ENCODE measurements at places on chromosomes 16 and 17.

GRCh38 chr16:20611350-20611902, 35.3 kb upstream of the ACSM2B start:
- no peak for DNase-seq

GRCh38 chr16:64434526-64435069, 687.3 kb downstream of the CDH11 start:
- DNase-seq = no peak

DNA sequence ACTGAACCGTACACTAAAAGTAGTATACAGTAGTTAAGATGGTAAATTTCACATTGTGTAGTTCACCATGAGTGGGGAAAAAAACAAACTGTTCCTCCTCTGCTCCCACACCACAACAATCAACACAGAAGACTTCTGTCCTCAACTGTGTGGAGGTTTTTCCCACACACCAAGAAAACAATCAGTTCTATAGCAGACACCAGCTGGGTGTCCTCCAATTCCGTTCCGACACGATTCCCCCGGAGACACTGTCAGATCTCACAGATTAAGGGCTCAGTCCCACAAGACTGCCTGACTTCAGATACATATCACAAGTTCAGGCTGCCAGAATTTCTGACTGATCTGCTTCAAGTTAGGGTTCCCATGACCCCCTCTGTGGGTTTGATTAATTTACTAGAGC, 31.8 kb downstream of the BBS2 start:
- DNase-seq = no peak

DNA sequence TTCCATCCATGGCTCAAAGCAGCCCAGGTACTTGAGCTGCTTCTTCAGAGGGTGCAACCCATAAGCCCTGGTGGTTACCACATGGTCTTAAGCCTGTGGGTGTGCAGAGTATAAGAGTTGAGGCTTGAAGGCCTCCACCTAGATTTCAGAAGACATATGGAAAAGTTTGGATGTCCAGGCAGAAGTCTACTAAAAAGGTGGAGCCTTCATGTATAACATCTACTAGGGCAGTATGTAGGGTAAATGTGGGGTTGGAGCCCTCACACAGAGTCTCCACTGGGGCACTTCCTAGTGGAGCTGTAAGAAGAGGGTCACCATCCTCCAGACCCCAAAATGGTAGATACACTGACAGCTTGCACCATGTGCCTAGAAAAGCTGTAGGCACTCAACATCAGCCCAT, 120.9 kb downstream of the HS3ST3A1 start:
- DNase-seq = no peak

DNA sequence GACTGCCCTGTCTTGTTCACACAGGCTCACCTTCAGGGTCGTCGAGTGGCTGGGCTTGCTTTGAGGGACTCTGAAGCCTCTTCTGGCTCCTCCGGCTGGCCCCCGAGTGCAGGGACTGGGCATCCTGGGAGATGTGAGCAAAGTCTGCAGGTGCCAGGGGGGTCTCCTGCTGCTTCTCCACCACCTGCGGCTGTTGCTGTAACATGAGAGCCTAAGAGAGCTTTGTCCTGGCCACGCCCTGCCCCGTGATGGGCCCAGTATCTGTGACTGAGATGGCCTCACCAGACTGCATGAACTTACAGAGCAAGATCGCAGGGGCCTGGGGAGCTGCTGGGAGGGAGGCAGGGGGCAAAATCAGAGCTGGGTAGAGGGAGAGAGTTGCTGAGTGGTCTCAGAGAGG, 12.5 kb downstream of the ERN2 start:
- DNase-seq = no peak

- no peak for DNase-seq
Observed at GRCh38 chr17:80751946-80752581, 207.4 kb downstream of the RPTOR start.

DNA sequence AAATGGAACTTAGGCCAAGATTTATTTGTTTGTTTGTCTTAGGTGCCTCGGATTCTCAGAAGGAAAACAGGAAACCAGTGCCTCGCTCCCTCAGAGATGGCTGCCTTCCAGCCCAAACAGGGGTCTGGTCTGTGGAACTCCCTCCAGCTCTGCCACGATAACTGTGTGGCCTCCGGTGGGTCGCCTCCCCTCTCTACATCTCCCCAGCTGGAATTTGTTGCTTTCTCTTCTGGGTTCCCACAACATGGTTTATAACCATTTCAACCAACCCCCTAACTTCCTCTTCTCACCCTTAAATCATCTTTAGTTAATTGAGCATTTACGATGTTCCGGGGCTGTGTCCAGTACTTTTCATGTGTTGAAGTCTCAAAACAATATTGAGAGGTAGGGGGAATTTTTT, 30.9 kb upstream of the PLLP start:
- DNase-seq = no peak
